NCI-H510A (cell line): ENCODE measurements at places on chromosomes 5 and 9.
A peak's percentile ranks its signal among the peaks of the same experiment; 100 is the strongest.

- no peak for DNase-seq
Observed at GRCh38 chr5:117675646-117676045, 1101.0 kb upstream of the SEMA6A start.

- no peak for DNase-seq
Observed at GRCh38 chr5:99308131-99308530, 379.3 kb upstream of the CHD1 start.

DNA sequence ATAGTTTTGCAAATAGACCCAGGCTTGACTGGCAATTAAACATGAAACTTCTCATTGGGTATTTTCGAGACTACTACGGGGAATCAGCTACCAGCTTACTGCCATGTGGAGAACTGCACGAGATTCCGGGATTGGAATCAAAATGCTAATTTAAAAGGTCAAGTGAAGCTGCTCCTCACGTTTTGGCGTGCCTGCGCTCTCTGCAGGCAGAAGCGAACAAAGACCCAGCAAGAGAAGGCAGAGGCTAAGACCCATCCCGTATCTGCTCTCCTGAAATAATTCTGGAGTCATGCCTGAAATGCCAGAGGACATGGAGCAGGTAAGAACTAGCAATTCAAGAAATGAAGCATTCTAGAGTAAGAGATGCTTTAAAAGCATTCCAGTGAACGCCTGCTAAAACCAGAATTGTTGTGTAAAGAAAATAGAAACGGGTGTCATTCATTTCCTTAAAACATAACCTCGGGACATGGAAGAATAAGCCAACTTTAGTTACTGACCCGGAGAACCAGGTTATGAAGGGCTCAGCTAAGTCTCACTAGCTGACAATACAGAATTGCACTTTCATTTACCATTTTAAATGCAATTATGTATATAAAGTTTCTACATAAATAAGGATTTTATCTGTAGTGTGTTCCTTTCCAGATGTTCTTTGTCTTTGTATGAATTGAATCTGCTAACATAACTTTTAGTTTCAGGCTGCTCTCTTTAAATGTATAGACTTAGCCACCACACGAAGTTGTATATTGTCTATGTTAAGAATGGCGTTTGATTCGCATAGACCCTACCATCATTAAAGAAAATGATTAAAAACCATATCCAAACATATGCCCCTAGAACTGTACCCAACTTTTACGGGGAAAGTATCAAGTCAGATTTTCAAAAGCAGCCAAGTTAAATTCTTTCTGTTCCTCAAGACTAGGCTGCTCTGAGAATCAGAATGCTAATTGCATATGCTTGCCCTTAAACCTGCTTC is 2.0 kb upstream of the MAT2B start:
- no peak for DNase-seq

DNA sequence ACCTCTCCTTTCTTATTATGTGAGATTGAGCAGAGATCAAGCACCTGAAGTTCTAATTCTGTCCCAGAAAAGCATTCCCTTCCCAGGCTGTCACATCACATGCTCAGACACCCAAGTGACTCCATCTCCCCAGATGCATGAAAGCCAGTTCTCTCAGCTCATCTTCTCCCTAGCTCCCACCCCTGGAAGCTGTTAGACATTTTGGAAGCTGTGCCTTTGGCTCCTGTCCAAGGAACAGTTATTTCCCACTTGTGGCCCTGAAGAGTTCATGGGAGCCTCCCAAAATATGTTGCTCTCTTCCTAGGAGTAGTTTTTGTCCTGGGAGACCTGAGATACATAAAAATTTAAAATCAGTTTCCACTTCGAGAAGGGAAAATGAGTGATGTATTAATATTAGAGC is 161.4 kb upstream of the GAS1 start:
- no peak for DNase-seq

GRCh38 chr9:33843312-33843961 is 26.5 kb downstream of the UBE2R2 start:
- no peak for DNase-seq

DNA sequence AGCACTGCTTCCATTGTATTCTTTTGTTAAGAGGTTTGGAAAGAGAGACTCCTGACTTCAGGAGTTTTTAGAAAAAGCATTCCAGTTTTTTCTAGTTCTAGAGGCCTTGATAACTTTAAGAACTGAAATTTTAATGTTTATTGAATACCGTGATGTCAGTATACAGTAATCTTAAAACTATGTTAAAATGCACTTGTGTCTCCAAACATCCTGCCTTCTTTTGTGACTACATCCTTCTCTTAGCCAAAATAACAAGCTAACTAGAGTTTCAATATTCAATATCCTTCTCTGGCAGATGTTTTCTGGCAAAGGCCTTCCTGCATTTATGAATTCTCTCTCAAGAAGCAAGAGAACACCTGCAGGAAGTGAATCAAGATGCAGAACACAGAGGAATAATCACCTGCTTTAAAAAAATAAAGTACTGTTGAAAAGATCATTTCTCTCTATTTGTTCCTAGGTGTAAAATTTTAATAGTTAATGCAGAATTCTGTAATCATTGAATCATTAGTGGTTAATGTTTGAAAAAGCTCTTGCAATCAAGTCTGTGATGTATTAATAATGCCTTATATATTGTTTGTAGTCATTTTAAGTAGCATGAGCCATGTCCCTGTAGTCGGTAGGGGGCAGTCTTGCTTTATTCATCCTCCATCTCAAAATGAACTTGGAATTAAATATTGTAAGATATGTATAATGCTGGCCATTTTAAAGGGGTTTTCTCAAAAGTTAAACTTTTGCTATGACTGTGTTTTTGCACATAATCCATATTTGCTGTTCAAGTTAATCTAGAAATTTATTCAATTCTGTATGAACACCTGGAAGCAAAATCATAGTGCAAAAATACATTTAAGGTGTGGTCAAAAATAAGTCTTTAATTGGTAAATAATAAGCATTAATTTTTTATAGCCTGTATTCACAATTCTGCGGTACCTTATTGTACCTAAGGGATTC is 43.1 kb downstream of the NDFIP1 start:
- no peak for DNase-seq

GRCh38 chr5:147658293-147658932 is 124.1 kb downstream of the JAKMIP2 start:
- no peak for DNase-seq

DNA sequence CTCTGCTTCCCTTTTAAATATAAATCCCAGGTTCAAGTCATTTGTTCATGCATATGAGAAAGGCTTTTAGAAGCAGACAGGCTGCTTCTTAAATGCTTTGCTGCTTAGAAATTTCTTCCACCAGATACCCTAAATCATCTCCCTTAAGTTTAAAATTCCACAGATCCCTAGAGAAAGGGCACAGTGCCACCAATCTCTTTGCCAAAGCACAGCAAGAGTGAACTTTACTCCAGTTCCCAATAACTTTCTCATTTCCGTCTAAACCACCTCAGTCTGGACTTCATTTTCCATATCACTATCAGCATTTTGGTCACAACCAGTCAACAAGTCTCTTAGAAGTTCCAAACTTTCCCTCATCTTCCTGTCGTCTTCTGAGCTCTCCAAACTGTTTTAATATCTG is 679.8 kb upstream of the FTMT start:
- no peak for DNase-seq

- no peak for DNase-seq
Observed at GRCh38 chr5:104778-105296, 12.9 kb downstream of the PLEKHG4B start.

DNA sequence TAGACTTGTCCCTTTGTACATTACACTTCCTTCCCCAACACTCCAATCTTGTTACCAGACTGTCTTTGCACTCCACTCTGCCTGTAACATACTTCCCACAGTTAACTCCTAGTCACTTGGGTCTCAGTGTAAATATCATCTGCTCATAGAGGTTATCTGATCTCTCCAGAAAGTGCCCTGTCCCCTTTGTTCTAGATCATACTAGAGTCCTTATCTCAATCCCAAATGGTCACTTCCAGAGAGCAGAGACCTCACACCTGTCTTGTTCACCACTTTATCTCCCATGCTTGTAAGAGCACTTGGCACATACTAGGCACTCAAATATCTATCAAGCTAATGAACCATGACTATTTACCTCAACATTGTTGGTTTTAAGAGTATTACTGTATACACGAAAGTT is 30.4 kb downstream of the SETX start:
- peak; percentile 45 for DNase-seq

- no peak for DNase-seq
Observed at GRCh38 chr9:105855987-105856386, 161.6 kb downstream of the TMEM38B start.

DNA sequence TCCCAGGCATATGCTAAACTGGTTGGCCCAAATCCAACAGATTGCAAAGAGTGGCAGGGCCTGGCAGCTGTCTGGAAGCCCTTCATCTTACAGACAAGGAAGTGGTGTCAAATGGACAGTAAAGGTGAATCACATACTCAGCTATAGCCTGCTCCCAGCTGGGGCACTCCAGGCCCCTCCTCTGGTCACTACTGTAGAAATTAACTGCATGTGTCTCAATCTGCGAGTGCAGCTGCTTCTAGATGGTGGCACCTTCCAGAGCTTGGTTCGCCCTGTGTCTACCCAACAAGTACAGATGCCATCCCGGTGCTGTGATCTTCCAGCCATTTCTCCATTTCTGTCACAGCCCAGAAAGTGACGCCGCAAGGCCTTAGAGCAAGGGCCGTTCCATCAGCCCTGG is 50.2 kb downstream of the OTULIN start:
- peak; percentile 82 for DNase-seq

DNA sequence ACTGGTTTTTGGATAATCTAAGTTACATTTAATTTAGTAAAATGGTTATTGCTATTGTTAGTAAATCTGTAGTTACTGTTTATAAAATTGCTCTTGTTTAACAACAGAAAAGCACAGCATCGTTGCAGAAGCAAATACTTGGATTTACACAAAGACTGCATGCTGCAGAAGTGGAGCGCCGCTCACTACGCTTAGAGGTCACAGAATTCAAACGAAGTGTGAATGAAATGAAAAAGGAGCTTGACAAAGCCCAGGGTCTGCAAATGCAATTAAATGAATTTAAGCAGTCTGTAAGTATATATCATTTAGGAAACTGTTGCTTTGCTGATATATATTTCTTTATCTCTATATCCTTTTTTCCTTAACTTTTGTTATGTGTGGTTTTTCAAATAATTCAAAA is 226.0 kb downstream of the CCDC171 start:
- DNase-seq, result no peak
